ENCODE measurements at places on chromosomes 13 and 19.
A peak's percentile ranks its signal among the peaks of the same experiment; 100 is the strongest.

GRCh38 chr13:48476686-48477085, 56.2 kb downstream of the RCBTB2 start:
- DNase-seq = no peak

GRCh38 chr19:19179548-19180441, 9.7 kb upstream of the MEF2B start:
- peak; percentile 77 for DNase-seq

DNA sequence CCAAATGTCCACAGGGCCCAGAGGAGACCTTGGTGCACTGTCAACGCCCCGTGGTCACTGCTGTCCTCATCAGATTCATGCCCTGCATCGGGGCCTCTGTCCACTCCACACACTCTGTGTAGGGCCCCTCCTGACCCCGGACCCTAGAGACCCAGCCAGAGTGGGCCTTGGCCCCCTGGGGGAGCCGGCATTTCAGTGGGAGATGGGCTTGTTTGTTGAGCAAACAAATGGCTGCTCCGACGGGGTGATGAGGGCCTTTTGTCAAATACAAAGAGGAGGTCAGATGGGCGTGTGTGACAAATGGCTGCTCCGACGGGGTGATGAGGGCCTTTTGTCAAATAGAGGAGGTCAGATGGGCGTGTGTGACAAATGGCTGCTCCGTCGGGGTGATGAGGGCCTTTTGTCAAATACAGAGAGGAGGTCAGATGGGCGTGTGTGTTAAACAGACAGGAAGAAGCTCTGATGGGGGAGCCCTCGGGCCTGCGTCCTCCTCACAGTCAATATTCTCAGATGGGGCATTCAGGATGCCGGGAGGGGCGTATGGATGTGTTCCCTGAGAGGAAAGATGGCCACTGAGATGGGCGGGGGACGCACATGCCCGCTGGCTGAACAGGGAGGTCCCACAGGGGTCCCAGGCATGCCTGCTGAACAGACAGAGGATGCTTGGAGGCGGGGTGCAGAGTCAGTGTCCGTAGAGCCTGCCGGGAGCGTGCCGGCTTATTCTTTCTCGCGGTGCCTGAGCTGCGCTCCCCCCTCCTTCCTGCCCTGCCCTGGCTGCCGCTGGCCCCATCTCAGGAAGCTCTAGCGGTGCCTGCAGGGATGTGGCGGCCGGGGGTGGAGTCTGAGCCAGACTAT, 36.3 kb downstream of the SMIM24 start:
- DNase-seq = no peak

- DNase-seq = no peak
Observed at GRCh38 chr13:23105051-23105450, 75.7 kb upstream of the SGCG start.

GRCh38 chr19:38143847-38144246, 80.2 kb downstream of the DPF1 start:
- no peak for DNase-seq

GRCh38 chr19:7858109-7858770, 15.9 kb downstream of the PRR36 start:
- no peak for DNase-seq

DNA sequence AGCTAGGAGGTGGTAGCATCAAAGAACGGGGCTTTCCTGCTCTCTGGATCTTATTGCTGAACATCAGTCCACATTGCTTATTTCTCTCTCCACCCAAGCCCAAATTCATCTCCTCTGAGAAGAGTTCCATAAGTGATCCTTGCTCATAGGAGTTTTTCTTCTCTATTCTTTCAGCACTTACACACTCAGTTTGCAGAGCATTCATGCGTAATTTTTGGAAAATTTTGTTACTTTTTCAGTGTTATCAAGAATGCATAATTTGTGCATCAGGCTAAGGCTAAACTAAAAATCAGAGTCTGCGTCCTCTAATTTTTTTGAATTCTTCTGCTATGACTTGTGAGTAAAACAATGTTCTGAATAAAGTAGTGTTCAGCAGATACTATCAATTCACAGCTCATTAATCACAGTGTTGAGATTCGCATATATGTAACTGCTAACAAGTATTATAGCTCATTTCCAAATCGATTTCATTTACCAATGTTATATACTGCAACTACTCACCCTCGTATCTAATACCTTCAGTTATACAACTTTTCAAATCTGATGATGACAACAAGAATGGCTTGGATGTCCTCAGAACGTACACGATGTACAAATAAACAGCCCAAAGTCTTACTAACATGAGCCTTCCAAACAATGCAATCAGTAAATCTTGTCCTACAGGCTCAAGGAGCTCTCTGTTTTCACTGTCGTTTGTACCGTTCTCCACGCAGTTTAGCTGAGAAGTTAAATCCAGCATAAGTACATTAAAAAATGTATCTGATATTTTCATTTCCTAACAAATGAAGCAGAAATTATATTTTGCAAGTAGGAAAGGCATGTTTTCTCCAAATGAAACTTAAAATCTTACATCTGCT, 36.4 kb upstream of the STARD13 start:
- DNase-seq = no peak

- DNase-seq = no peak
Observed at GRCh38 chr19:27765397-27765796, 1447.6 kb downstream of the UQCRFS1 start.

DNA sequence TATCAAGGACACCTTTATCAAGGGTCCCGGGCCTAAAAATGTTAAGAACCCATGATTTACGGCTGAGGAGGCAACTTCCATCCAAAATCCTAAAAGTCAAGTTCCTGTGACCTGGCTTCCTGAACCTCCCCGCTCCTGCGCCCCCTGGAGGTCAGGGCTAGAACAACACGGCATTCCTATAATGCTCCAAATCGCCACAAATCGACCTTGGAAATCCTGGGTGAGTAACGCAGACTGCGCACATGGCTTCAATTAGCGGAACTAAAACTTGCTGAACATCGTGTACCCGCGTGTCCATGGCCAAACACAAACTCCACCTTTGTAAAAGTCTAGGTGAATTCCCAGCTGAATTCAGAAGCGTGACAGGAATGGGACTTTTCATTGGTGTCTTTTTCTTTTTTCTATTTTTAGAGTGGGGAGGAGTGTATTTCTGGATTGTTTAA, 4.3 kb upstream of the C5AR1 start:
- peak; percentile 60 for DNase-seq

- DNase-seq = peak; percentile 89
Observed at GRCh38 chr13:41458761-41459431, 1.5 kb downstream of the RGCC start.

DNA sequence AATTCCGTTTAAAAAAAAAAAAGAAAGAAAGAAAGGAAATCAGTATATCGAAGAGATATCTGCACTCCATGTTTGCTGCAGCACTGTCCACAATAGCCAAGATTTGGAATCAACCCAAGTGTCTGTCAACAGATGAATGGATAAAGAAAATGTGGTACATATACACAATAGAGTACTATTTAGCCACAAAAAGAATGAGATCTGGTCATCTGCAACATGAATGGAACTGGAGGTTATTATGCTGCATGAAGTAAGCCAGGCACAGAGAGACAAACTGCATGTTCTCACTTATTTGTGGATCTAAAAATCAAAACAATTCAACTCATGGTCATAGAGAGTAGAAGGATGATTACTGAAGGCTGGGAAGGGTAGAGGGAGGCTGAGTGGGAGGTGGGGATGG, 16.3 kb downstream of the ZNF565 start:
- DNase-seq = no peak

GRCh38 chr19:7817801-7818200, 12.2 kb upstream of the EVI5L start:
- DNase-seq = peak; percentile 22

DNA sequence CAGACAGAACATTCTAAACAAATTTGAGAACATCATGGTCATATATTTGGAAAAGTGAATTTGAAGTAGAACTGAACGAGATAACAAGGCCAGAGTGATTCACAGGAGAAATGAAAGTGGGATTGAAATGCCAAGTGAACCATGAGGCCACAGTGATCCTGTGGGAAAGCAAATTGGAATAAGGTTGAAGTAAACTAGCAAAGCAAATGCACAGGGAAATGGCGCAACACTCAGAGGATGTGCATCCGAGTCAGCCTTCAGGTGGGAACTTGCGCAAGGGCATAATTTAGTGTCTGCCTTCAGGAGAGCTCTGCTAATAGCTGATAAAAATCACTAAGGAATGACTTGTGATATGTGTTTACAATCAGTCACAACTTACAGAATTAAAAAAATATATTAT, 696.6 kb downstream of the LIG4 start:
- DNase-seq = no peak

- DNase-seq = no peak
Observed at GRCh38 chr13:22212576-22212975, 541.7 kb downstream of the FGF9 start.

DNA sequence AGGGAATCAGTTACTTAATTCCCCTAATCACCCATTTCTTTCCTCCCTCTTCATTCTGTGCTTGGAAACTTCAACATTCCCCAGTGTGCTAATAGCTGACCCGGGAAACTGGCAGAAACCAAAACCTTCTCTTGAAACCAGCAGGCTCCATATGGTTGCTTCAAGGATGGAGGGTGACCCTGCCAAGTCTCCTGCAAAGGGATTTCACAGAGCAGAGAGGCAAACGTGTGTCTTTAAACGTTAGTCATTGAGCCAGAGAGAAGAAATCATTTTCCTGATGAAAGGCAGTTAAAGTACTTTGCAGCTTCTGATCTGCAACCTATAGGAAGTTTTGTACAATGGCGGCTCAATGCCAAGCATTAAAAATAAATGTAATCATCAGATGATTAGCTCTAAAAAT, 220.9 kb downstream of the POU4F1 start:
- DNase-seq = no peak

DNA sequence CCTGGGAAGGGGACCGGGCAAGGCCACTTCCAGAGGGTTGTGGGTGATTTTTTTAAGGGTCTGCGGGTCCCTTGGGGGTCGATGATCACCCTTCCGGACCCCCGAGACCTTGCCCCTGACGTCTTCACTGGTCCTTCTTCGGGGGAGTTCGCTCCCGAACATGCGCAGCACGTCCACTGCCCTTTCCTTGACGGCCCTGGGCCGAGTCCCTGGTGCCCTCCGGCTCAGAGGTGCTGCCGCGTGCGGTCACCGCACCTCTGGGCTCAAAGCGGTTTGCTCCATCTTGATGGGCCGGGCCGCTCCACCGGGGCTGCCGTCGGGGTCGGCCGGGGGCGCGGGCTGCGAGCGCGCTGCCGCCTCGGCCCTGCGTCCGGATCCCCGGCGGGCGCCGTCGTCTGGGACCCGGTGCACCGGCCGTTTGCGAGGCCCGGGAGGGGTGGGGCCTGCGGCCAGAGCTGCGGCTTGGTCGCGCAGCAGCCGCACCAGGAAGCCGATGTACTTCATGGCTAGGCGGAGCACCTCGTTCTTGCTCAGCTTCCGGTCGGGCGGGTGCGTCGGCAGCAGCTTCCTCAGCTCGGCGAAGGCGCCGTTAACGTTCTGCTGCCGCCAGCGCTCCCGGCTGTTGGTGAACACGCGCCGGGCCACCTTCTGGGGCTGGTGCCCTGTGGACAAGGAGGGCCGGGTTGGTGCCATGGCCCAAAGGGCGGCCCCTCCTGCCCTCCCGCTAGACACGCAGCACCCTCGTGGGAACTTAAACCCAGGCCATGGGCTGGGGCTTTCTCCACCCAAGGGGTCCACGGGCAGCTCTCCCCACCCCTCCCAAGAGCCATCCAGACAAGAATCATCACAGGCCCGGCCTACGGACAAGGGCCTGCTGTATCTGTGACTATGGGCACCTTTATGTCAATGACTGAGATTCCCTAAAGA, 3.3 kb downstream of the LYL1 start:
- DNase-seq = peak; percentile 85

DNA sequence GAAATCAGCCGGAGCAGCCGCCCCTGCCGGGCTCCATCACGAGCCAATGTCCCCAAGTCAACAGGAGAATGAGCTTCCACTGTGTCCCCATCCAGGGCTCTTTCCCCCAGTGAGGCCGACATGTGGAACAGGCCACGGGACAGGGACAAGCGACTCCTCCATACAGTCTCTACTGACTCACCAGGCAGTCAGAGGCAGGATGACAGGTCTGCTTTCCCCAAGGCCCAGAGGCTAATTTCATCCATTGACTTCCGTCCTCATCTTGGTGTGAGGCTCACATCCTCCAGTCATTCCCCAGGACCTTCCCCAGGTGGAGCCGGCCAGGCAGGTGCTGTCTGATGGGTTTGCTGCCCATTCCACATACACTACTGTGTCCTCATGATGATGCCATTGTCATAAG, 3.5 kb downstream of the CEACAM6 start:
- DNase-seq = no peak

DNA sequence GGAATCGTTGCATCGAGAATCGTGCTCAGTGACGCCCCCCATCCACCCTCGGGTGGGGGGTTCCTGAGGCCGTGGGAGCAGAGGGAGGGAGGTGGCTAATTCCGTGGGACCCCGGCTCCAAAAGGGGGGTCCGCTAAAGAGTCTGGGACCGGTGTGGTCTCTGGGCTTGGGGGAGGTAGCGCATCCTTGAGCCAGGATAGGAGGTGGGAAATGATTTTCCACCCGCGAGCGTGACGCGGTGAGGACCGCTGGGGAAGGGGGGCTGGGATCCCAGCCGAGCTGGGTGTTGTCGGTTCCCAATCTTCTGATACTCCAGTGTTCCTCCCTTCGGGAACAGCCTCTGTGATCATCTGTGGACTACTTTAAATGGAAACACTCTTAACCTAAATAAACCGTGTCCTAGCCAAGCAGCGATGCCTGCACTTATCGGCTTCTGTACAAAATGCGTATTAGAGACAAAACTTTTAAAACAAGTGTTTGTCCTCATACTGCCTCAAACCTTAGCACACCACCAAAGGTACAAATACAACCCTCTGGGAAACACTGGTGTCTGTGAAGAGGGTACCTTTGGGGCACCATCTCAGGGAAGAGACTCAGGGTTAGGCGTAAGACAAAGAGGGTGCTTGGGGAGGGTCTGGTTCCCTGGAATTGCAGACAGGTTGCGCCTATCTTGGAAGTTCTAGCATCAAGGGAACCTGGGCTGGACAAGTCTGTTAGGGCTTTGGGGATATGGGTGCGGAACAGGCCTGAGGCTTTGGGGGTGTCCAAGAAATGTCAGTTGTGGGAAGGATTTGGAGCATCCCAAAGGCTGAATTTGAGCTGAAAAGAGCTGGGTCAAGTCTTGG, 16.0 kb downstream of the KCNC3 start:
- no peak for DNase-seq

DNA sequence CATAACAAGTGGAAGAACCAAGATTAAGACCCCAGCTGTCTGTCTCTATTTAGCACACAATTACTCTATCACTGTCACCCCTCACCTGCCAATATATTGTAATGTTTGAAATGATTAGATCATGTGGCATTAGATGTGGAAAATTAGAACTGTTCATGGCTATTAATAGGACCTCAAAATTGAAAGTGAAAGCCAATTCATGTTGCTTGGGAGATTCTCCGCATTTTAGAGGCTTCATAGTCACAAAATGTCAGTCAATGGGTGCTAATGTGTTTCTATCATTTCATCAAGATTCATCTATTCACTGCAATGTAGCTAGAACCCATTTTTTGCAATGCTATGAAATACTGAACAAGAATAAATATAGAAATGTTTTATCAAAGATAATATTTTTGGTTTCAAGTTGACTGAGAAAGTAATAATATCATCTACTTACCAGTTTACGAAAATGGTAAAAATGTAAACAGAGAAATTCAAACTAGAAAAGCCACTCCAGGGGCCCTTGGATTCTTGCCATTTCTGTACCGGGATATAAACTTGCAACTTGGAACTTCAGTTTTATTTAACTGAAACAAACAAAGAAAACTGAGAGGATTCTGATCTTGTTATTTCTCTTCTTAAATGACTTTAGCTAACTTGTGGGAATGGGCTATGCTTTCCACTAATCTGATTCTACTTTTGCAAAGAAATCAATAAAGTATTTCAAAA, 388.6 kb downstream of the DCT start:
- no peak for DNase-seq

All from hematopoietic multipotent progenitor cell treated with erythropoietin and hydrocortisone succinate and interleukin-3 and kit ligand, for 8 days (in vitro differentiated cells).